Stimulated activated CD4-positive, alpha-beta T cell treated with anti-CD3 and anti-CD28 coated beads, Interleukin-1b, Interleukin-23, amount 100 ng/mL, for 48 hours (primary cell): ENCODE measurements at places on chromosomes 6 and 20.

GRCh38 chr6:19803331-19804204, 33.6 kb upstream of the ID4 start:
- no peak for DNase-seq

- DNase-seq, result peak; percentile 55
Measured at GRCh38 chr6:157075549-157076450, 247.5 kb downstream of the TMEM242 start.

DNA sequence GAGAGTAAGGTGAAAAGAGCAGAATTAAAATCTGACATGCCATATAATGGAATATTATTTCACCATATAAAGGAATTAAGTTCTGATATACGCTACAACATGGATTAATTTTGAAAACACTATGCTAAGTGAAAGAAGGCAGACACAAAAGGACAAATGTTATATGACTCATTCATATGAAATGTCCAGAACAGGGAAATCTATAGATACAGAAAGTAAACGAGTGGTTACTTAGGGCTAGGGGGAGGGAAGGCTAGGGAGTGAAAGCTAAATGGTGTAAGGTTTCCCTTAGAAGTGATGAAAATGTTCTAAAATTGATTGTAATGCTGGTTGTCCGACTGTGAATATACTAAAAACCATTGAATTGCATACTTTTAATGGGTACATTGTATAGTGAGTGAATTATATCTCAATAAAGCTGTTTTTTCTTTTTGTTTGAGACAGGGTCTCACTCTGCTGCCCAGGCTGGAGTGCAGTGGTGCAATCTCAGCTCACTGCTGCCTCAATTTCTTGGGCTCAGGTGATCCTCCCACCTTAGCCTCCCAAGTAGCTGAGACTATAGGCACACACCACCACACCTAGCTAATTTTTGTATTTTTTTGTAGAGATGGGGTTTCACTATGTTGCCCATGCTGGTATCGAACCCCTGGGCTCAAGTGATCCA, 8.2 kb downstream of the PRPH2 start:
- no peak for DNase-seq

DNA sequence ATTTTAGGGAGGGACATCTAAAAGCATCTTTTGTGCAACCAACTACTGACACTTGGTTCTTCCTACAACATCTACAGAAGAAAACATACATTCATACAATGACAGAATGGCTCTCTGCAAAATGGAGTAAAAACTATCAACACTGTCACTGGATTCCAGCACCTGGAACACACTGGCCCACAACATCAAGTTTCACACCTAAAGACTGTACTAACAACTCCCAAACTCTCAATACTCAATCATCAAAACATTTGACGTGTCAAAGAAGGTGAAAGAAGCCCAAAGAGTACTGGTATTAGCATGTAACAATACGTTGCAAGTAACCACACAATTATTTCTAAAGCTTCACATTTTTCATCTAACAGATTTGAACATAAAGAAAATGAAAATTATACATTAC, 2.1 kb downstream of the CPNE1 start:
- peak; percentile 18 for DNase-seq

- no peak for DNase-seq
Measured at GRCh38 chr6:95879856-95880255, 135.9 kb upstream of the FUT9 start.

DNA sequence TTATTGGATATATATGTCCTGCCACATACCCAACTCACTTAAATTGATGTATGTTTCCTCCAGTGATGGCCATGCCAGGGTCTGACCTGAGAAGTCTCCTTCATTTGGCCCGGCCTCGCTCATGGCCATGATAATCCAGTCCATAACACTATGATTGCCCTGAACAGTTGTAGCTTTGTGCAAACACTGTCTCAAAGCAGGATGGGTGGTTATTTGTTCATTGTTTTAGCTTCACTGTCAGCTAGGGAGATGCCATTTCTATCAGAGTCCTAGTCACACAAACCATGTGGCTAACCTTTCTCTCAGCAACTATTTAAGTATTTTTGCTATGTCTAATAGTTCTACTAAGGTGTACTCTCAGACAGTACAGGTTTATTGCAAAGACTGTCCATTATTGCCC, 47.6 kb upstream of the ZNF337 start:
- DNase-seq, result no peak

GRCh38 chr6:98335594-98335993, 498.8 kb upstream of the POU3F2 start:
- DNase-seq, result no peak

- DNase-seq, result no peak
Measured at GRCh38 chr6:124573953-124574352, 388.3 kb upstream of the RNF217 start.

DNA sequence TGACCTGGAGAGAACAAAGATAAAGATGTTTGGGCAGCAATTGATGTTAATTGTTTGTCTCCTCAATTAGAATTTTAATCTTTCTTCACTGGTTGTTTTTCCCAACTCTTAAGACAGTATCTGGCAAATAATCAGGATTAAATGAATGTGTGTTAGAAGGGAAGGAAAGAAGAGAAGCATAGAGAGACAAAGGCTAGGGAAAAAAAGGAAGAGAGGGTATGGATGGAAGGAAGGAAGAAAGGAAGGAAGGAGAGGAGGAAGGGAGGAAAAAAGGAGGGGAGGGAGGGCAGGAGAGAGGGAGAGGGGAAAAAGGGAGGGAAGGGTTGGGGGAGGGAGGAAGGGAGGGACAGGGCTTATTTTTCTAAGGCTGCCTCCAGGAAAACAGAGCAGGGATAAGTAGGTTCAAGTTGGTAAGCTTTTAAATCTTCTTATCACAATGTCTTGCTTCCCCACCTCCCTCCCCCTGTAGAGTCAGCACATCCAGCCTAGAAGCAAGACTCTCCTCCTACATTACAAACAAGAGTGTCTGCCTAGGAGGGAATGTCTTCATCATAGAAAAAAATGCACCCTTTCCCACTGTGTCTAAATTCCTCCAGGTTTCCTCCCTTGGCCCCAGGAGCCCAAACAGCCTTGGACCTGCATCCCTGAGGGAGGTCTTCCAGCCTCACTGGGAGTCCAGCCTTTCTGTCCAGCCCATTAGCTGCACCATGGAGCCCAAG, 447.8 kb upstream of the JARID2 start:
- DNase-seq, result no peak

DNA sequence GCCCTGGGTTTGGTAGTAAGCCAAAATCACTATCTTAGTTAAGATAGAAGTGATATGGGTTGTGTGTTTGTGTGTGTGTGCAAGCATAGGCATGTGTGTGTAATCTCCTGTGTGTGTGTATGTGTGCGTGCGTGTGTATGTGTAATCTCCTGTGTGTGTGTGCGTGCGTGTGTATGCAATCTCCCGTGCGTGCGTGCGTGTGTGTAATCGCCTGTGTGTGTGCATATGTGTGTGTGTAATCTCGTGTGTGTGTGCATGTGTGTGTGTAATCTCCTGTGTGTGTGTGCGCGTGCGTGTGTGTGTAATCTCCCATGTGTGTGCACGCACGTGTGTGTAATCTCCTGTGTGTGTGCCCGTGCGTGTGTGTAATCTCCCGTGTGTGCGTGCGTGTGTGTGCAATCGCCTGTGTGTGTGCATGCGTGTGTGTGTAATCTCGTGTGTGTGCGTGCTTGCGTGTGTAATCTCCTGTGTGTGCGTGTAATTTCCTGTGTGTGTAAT, 219.3 kb upstream of the GGTLC1 start:
- DNase-seq, result no peak

DNA sequence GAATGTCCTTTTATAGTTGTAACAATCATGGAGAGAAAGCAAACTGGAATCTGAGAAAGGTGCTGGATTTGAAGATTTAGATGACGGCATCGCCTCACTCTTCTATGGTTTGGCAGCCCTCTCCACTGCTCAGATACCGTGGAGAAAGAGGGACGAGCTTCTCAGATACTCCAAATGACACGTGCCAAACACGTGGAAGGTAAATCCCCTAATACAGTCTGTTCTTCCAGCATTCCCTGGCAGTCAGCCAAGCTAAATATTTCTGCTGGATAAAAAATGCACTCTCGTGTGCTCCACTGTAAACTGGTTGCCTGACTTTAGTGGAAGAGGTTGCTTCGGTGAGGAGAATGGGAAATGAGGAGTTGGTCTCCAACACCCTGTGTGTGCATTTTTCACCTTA, 16.7 kb upstream of the PRDM1 start:
- no peak for DNase-seq

DNA sequence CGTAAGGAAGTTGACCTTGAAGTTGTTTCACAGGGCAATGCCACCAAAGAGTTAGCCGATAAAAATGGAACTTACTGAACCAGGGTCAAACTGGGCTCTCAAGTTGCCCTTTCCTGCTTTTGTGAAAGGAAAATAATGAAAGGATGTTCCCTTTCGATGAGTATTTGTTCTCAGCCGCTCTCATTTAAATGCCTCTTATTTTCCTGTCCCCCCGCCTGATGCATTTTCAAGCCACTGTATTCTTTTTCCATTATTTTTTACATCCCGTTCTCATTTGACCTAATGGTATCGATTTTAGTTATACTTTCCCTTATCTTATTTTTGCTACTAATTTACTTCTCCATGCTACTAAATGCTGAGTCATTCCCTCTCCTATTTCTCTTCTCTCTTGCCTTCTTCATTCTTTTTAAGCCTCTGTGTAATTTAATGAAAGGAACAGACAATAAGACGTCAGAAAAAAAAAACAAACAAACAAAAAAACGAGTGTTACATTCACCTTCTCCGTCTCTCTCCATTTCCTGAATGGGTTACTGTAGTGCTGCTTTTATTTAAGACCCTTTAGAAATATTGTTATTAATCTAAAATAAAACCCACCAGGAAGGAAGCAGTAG, 655 bp upstream of the NDUFAF4 start:
- no peak for DNase-seq

- no peak for DNase-seq
Measured at GRCh38 chr6:160041608-160042007, 72.7 kb downstream of the IGF2R start.

- no peak for DNase-seq
Measured at GRCh38 chr6:92706976-92707375, 712.4 kb downstream of the EPHA7 start.

DNA sequence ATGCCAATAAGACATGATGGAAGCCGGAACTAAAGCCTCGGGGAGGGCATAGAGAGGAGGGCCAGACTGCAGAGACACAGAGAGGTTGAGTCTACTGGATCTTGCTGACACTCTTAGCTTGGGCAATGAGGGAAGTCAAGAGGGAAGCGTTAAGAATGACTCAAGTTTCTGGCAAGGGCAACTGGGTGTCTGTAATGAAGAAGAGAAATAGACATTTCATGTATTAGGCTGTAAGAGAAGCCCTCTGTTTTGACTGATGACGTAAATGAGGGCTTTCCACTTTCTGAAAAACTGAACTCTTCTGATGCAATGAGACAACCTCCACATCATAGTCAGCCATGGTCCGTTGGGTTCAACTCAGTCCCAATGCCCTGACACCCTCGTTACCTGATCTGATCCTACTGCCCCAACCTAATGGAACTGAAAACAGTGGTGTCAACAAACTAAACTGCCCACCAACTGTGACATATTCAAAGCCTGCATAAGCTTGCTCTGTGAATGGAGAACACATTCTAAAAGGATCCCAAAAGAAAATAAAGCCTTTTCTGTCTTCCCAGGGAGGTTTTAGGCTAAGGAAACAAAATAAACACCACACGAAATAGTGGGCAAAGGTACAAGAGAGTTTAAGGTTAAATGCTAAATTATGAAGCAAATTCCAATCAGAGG, 45.8 kb upstream of the PNRC1 start:
- DNase-seq, result no peak

GRCh38 chr6:63644668-63645326, 9.2 kb downstream of the PHF3 start:
- no peak for DNase-seq

- no peak for DNase-seq
Measured at GRCh38 chr6:90536520-90536919, 50.4 kb downstream of the MAP3K7 start.

GRCh38 chr20:62671765-62672164, 29.5 kb downstream of the SLCO4A1 start:
- no peak for DNase-seq

GRCh38 chr6:116208056-116208785, 45.7 kb downstream of the TSPYL4 start:
- no peak for DNase-seq

DNA sequence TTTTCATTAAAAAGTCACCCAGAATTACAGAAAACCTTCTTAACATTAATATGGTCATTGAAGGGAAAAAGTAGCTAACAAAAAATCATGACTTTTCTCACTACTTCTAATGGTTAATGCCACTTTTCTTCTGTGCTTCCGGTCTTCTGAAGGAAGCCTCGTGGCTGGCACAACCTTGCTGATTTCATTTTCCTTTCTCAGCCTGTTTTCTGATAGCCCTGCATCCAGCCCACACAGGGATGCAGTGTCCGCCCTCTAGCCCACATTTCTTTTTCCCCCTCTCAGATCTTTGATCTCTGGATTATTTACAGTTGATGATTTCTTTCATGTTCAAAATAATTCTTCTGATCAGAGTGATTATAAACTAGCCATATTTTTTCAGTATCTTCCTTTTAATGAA, 655.4 kb upstream of the EPHA7 start:
- DNase-seq, result no peak

GRCh38 chr6:158316022-158316421, 3.8 kb downstream of the TULP4 start:
- DNase-seq, result no peak

DNA sequence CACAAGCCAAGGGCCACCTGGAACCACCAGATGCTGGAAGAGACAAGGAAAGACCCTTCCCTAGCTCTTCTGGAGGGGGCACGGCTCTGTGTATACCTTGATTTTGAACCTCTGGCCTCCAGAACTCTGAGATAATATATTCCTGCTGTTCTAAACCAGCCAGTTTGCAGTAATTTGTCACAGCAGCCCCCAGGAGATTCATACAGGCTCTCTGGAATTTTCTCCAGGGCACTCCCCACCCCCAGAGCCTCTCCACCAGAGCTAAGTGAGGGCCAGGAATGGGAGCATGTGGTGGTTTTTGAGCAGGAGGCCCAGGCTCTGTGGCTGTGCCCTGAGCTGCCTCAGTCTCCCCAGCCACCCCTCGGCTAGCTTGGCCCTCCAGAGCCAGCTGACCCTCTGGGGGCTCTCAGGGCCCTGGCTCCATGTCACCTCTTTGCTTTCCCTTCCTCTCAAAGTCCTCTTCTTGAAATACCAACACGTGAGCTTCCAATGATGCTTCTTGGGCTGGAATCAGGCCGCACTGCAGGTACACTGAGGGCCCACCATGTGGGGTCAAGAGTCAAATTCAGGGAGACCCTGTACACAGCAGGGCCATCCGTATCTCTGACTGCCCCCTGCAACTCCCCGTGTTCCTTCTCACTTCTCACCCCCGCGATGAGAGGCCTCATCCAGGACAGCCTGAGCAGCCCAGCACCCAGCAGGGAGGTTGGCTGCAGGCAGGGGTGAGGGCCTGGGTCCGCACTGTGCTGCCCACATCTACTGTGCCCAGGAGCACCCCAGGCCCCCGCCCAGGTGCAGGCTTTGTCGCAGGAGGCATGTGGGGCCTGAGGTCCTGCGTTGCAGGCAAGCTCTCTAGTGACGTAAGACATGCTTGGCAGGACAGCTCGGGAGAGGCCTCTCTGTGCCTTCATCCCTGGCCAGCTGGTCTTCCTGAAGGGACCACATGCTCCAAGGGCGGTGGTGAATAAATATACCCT, 155.5 kb downstream of the ANKRD60 start:
- DNase-seq, result no peak

- no peak for DNase-seq
Measured at GRCh38 chr6:7148100-7148822, 40.5 kb downstream of the RREB1 start.

GRCh38 chr6:10272591-10272990, 142.3 kb downstream of the TFAP2A start:
- no peak for DNase-seq

GRCh38 chr6:68368845-68369244, 266.2 kb upstream of the ADGRB3 start:
- no peak for DNase-seq

GRCh38 chr20:35462351-35462750, 7.0 kb downstream of the CEP250 start:
- no peak for DNase-seq
